Hematopoietic multipotent progenitor cell treated with erythropoietin and hydrocortisone succinate and interleukin-3 and kit ligand, for 15 days (in vitro differentiated cells): ENCODE measurements at places on chromosomes 11 and 22.

GRCh38 chr11:32819187-32819586, 10.5 kb upstream of the PRRG4 start:
- DNase-seq: no peak

- DNase-seq: no peak
Observed at GRCh38 chr11:17529844-17530185, 14.4 kb downstream of the USH1C start.

GRCh38 chr22:41775976-41776375, 24.5 kb upstream of the CCDC134 start:
- no peak for DNase-seq

- no peak for DNase-seq
Observed at GRCh38 chr22:20503816-20504215, 3.6 kb upstream of the MED15 start.

DNA sequence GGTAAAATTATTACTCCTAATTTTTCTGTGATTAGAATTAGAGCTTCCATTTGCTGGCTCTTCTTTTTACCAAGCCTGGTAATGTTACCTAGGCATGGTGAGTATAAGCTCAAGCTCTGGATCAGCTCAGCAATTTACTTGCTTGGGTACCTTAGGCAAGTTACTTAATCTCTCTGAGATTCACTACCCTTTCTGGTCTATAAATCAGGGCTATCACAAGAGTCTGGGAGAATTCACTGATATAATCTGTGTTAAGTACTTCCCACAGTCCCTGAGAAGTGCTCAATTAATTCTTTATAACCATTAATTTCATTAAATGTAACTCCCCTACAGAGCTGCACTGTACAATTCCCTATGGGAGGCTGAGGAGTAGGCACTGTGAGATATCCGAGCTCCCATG, 44.2 kb downstream of the TMEM123 start:
- DNase-seq: no peak

- DNase-seq: no peak
Observed at GRCh38 chr22:33650244-33650643, 270.0 kb downstream of the LARGE1 start.

GRCh38 chr22:19525666-19526065, 1.5 kb upstream of the CLDN5 start:
- DNase-seq: no peak

DNA sequence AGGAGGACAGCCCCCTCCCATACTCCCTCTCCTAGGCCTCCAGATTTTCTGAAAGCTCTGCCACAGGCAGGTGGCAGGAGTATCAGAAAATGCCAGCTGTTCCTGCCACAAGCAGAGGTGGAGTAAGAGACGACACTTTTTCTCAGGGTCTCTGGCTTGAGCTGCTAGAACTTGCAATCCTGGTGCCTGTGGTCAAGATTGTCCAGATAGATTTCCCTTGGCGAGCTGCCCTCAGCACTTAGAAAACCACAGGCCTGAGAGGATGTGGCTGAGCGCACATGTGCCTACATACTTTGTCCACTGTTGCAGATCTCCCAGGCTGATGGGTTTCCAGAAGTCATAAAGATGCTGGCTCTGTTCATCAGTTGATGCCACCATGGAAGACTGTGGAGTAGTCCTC, 65.7 kb upstream of the NAV2 start:
- DNase-seq: no peak

GRCh38 chr11:13094930-13095687, 86.0 kb downstream of the RASSF10 start:
- no peak for DNase-seq

DNA sequence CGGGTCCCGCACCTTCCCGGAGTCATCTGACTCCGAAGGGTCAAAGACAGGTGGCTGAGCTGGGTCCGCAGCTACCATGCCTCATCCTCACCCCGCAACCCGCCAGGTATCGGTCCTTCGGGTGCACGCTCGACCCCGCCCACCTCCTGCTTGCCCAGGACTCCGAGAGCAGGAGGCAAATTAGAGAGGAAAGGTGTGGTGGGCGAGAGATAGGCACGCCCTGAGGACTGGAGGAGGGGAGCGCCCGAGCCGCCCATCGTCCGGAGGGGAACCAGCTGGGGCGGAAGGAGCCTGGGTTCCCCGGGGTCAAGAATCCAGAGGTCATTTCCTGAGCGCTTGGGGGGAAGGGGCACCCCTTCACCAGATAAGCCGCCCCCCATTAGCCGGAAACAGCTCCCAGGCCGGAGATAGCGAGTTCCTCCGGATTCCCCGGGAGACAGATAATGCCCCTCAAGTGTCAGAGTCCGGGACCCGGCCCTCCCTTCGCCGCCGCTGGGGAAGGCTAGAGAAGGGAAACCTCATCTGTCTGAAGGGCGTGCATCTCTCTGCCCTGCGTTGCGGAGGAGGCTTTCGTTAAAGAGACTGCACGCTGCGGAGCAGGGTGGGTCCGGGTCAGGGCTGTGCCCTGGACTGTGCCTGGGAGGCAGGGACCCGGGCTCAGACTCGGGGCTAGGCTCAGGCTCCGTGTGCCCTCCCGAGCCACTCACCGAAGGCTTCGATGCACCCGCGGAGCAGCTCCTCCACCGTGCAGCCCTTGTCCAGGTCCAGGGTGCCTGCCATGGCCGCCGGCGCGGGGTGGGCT, 1.7 kb downstream of the RASGRP2 start:
- no peak for DNase-seq

DNA sequence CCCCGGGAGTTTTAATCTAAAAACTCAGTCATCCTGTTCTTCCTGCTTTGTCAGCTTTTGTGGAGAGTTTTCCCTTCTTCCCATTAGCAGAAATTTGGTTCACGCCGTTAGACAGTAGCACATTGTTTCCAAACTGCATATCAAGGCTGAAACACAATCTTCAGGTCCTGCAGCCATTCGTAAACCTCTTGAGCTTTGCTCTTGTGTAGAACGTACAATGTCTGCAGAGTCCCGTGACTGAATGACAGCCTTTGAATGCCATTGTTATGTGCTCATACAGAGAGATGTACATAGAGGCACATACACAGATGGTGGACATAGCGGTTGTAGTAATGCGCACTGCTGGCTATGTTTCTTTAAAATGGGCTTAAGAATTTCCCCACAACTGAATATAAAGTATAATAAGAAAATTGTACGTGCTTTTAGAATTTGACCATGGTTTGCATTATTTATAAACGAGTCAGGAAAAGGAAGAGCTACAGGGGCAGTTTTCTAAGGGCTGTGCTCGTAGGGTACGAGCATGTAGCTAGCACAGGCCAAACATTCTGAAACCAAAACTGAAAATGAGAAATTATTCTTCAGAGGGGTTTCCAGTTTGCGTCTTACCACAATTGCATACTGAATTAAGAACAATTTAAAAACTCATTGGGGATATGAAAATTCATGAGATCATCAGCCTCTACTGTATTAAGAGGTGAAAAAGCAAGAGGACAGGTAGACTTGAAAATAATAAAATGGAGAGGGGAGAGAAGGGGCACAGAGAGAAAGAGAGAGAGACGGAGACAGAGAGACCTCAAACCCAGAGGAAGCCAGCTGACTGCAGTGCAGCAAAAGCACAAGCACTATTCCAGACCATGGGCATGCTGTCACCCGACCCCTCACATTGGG, 310.1 kb downstream of the CADM1 start:
- no peak for DNase-seq

DNA sequence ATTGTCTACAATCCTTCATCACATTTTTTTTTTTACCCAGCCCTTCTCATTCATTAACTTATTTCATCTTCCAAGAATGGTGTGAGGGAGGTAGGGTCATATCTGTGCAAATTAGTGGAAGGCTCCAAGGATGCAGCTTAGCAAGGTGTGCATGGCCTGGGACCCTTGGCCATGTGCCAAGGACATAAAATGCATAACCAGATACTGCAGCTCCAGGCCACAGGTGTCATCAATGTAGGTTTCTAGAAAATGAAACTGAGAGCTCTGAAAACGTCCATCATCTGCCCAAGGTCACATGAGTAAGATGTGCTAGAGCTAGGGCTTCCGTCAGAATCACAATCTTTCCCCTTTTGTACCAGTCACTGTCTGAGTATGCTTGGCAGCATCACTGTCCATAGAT, 29.8 kb downstream of the ANKK1 start:
- DNase-seq: no peak

- DNase-seq: no peak
Observed at GRCh38 chr11:19978668-19979518, 181.4 kb downstream of the DBX1 start.

GRCh38 chr22:44870021-44870420, 117.6 kb downstream of the ARHGAP8 start:
- DNase-seq: peak; percentile 45

DNA sequence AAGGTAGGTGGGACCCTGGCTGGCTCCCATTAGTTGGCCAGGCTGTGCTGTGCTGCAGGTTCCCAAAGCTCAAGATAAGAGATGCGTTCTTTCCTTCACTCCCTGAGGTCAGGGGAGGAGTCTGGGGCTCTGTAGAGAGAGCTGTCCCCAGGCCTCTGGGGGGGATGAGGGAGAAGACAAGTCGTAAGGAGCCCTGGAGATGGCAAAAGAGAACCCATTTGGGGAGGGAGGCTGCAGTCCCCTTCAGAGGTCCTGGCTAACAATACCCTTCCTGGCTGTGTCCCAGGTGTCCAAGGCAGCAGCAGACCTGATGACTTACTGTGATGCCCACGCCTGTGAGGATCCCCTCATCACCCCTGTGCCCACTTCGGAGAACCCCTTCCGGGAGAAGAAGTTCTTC, 916 bp downstream of the GNG3 start:
- peak; percentile 65 for DNase-seq
